ENCODE measurements at places on chromosomes 1 and 21.

- DNase-seq, result peak; percentile 23
These were observed 32.3 kb upstream of the TENT5C start for GRCh38 chr1:117573386-117574023.

DNA sequence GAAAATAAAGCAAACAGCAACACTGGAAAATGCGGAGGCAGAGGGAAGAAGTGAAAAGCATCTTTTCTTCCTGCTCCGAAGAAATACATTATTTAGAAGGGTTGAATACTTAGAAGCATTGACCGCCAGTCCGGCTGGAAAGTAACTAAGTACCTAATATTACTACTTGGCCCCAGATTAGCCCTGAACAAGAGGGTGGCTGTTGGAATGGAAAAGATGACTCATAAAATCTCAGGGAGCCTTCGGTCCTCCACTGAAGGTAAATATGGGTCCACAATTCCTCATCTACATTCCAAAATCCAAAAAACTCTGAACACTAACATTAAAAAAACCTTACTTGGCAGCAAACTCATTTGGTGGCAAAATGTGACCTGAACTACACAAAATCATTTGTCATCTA lies 40.1 kb downstream of the BCAR3 start:
- DNase-seq, result no peak

DNA sequence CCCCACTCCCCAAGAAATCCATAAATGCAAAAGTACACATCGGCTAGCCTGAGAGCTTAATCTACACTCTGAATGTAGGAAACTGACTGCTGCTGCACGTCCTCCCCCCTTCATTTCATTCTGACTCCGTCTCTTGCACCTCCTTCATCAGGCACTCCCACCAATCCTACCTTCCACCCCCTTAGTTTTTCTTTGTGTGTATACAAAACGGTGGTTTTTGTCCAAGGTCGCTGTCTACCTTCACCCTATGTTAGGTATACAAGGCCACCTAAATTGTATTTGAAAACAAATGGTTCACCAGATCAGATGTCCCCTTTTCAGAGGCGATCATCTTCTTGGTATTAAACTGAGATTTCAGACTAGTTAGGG lies 1.9 kb downstream of the WDR26 start:
- no peak for DNase-seq

- no peak for DNase-seq
These were observed 87.0 kb downstream of the GLUL start for GRCh38 chr1:182304627-182305026.

GRCh38 chr1:167223144-167224103 lies 2.7 kb downstream of the POU2F1 start:
- DNase-seq, result no peak

DNA sequence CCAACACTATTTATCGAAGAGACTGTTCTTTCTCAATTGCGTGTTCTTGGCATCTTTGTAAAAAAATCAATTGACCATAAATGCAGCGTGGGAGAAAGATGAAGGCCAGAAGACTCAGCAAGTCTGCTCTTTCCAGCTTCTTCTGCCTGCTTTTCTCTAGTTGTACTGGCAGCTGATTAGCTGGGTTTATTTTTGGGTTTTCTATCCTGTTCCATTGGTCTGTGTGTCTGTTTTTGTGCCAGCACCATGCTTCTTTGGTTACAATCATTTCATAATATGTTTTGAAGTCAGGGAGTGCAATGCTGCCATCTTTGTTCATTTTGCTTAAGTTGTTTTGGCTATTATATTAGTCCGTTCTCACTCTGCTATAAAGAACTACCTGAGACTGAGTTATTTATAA lies 201.8 kb upstream of the B3GALT2 start:
- no peak for DNase-seq

GRCh38 chr21:26840912-26841311 lies 4.3 kb downstream of the ADAMTS1 start:
- DNase-seq, result no peak

DNA sequence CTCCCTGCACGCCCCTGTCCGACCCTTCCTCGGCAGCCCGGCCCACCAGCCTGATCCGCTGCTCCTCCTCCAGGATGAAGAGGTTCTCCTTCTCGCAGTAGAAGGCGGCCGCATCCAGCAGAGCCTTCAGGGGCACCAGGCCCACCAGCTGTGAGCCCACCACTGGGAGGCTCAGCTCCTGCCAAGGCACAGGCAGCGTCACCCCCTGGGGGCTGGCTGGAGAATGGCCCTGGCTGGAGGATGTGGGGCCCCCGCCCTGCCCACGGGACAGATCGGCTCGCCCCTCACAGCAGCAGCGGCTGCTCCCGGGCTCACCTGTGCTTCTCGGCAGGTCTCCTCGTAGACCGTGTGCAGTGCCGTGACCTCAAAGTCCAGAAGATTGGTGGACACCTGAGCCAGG lies 5.3 kb downstream of the FTCD start:
- no peak for DNase-seq

DNA sequence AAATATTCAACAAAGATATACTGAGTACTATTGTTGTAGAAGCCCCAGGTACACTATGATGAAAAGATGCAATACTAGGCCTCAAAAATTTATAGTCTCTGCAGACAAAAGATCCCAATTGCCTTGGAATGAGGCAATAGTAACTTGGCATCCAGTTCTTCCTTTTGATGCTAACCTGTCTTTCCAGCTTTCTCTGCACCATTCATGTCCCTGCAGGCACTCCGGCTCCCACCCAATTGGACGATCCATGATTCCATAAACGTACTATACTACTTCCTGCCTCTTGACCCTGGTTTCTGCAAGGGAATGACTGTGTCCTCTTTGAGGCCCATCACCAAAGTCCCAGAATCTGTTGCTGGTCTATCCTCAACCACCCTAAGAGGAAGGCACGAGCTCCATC lies 8.0 kb upstream of the TAGLN2 start:
- DNase-seq, result no peak

- DNase-seq, result no peak
These were observed 188.8 kb downstream of the PCP4 start for GRCh38 chr21:40056031-40056430.

DNA sequence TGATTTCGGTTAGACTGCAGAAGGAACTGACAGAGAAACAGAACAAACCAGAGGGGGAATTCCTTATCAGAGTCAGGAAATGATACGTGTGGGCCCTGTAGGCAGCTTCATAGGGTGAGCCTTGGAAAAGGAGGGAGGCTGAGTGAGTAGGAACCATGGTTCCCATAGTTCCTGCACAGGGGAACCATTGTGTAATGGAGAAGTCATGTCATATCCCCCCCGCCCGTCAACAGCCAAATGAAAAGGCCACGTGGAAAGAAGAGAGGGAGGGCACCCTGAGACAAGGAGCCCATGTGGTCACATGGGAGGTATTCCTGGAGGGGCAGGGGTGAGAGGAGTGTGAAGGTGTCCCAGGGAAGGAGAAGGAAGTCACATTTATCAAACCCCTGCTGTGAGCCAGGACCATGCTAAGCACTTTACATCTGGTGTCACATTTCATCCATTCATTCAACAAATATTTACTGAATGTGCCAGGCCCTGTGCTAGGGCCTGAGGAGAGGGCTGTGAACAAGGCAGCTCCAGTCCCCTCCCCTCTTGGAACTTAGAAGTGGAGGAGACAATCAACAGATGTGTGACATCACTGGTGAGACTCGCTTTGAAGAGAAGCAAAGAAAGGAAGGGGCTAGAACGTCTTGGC lies 15.7 kb upstream of the FGR start:
- no peak for DNase-seq
